ENCODE measurements at places on chromosomes 12 and 14. TPM values are rescaled to one million over a fixed set of nuclear protein-coding genes. Genes with fewer than 3 reads are reported as not detected.

- DNase-seq: peak; percentile 20
These were observed 171.1 kb downstream of the RPAP3 start for GRCh38 chr12:47534695-47535094.

- DNase-seq: no peak
These were observed 1.4 kb downstream of the LRFN5 start for GRCh38 chr14:41607966-41608663.

The ALDH1L2 gene
- total RNA-seq: 121 TPM

The OGFOD2 gene
- total RNA-seq: 8.2 TPM

- no peak for DNase-seq
These were observed 544.2 kb downstream of the ETNK1 start for GRCh38 chr12:23169012-23169695.

Measured in mammary epithelial cell (primary cell).